Urinary bladder (tissue), 4 donors: ENCODE measurements at places on chromosomes 11 and 22. TPM values are rescaled to one million over a fixed set of nuclear protein-coding genes. Genes with fewer than 3 reads are reported as not detected.

ALDH3B1 gene
- 4.6 TPM for total RNA-seq

PATE4 gene
- not detected for total RNA-seq

SCGB1D1 gene
- total RNA-seq, result not detected

FOLR1 gene
- total RNA-seq, result 1.1 TPM

P2RX6 gene
- total RNA-seq, result 0.74 TPM

HBG1 gene
- 39.3 TPM for total RNA-seq
